ENCODE measurements at places on chromosomes 3 and 15.
A peak's percentile ranks its signal among the peaks of the same experiment; 100 is the strongest.

DNA sequence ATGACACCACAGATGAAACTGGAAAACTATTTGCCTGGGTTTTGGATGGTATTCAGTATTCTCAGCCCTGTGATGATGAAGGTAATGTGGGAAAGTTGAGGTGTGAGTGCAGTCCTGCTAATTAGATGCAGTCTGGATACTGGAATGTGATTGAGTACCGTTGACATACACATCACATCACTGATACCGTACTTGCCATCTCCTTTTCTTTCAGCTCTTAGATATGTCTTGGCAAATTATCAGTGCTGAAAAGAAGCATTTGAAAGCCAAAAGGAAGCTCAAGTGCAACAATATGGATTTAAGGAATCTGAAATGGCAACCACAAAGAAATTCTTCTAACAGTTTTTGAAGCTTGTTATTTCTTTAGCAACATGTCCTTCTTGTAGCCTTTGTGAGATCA, 381.4 kb upstream of the TGFBR2 start:
- no peak for DNase-seq

DNA sequence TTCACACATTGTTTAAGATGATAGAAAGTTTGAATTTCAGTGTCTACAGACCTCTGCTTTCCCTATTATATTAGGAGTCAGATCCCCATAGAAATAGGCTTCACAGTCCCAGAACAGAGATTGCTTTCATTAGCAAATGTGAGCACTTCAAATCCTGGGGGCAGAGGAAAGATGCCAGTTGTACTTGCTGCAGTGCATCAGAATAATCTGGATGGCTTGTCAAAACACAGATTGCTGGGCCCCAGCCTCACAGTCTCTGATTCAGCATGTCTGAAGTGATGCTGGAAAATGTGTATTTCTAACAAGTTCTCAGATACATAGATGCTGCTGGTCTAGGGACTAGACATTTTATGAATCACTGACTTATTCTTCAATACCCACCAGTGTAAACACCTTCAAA, 375.2 kb downstream of the FGF12 start:
- DNase-seq: no peak

DNA sequence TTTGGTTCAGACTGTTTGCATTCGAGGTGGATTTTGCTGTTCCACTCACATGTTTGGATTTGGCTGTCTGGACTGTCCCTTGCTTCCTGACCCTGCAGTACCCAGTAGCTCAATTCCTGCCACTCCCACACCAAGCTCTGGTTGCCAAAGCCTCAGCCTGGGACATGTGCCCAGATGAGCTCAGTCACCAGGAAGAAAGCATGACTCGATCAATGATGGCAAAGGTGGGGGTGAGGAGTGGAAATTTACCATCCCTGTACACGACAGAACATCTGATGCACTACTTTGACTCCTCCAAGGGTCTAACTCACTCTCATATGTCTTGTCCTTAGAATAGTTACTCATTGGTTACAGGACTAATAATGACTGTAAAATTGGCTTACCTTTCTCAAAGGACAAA, 45.2 kb downstream of the ZNF385D start:
- no peak for DNase-seq

- peak; percentile 65 for DNase-seq
Measured at GRCh38 chr15:70299931-70300869, 202.5 kb upstream of the TLE3 start.

DNA sequence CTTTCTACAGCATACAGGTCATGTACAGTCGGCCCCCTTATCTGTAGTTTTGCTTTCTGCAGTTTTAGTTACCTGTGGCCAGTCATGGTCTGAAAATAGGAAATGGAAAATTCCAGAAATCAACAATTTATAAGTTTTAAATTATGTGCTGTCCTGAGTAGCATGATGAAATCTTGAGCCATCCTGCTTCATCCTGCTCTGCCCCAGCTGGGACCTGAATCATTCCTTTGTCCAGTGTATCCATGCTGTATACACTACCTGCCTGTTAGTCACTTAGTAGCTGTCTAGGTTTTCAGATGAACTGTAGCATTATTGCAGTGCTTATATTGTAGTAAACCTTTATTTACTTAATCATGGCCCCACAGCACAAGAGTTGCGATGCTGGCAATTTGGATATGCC, 44.8 kb downstream of the AP4E1 start:
- no peak for DNase-seq

DNA sequence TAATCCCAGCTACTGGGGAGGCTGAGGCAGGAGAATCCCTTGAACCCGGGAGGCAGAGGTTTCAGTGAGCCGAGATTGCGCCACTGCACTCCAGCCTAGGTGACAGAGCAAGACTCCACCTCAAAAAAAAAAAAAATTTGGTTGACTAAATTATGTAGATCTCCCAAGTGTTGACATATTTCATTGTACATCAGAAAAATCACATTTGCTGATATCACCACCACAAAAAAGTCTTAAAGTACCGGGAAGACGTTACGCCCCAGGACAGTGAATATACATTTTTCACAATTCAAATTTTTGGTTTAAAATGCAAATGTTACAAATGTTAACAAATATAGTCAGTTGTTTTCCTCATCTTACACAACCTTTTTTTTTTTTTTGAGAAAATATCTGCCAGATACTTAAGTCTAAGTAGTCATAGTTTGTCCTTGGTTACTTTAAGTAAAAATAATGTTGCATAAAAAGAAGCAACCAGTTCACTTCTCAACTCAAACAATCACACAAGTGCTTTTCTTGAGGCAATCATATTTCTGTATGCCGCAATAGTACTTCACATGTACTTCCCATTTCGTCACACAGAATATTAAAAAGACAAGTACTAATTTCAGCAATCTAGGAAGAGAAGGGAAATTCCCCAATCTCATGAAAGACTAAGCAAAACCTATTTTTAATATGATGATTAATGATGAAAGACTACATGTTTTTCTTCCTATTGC, 41.0 kb upstream of the TCF12 start:
- no peak for DNase-seq

- DNase-seq: no peak
Measured at GRCh38 chr3:195697582-195698324, 23.0 kb upstream of the MUC20 start.

- no peak for DNase-seq
Measured at GRCh38 chr15:100373120-100373896, 31.5 kb upstream of the ADAMTS17 start.

DNA sequence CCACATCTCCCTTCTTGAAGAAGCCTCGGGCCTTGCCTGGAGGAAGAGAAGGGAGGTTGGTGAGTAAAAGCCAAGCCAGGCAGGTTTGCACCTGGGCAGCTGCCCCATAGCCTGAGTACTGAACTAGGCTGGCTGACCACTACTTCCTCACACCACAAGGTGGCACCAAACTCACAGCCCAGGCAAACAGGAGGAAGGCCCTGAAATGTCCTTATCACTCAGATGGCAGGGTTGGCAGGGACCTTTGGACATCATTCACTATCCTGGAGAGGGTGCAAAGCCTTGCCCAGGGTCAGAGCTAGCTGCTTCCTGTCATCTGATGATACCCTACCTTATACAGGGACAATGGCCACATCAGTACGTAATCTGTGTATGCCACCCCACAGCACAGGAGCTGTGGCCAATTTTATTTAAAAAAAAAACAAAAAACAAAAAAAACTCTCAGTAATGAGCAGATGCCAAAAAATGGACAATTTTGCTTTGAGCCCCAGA, 2.2 kb upstream of the GRAMD2A start:
- peak; percentile 53 for DNase-seq

DNA sequence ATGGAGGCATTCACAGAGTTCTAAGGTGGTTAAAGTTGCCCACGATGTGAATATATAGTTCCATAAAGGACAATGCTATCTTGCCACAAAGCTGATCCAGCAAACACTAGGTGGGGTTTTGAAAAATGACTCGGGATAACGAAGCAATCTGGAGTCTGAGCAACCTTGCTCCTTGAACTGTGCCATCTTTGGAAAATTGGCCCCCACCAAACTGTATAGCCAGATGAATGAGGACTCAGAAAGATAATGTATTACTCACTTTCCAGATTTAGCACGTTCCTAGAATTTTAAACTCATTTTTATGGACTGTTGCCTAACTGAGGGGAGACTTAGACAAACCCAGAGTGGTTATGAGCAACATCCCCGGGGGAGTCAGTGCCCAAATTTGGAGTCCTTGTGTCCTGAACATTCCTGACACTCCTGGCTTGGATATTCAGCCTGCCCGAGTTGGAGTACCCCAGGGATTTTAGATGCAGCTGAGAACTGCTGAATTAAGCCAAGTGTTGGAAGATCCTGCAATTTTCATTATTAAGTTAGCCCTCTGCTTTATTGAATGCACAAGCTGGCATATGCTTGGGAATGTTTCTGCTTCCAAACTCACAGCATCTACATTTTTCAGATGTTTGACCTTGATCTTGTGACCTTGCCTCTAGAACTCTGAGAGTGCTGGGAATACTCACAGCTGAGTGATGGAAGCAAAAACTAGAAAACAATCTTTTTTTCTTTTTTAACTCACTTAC, 8.8 kb upstream of the MAGI1 start:
- DNase-seq: no peak

DNA sequence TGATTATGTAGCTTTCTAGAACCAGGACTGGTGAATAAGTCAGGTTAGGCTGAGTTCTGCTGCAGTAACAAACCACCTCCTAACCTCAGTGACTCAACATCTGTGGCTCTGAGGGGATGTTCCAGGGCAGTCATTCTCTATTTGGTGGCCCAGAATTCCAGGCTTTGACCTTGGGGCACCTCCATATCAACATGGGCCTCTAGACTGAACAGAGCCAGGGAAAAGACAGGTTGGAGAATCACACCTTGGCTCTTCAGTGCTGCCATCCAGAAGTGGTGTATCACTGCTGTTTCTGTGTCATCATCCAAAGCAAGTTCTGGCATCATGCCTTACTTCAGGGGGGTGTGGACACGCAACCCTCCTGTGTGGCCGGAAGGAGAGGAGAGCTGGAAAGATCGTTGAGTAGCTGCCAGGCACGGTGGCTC, 15.3 kb downstream of the ZBTB47 start:
- no peak for DNase-seq

DNA sequence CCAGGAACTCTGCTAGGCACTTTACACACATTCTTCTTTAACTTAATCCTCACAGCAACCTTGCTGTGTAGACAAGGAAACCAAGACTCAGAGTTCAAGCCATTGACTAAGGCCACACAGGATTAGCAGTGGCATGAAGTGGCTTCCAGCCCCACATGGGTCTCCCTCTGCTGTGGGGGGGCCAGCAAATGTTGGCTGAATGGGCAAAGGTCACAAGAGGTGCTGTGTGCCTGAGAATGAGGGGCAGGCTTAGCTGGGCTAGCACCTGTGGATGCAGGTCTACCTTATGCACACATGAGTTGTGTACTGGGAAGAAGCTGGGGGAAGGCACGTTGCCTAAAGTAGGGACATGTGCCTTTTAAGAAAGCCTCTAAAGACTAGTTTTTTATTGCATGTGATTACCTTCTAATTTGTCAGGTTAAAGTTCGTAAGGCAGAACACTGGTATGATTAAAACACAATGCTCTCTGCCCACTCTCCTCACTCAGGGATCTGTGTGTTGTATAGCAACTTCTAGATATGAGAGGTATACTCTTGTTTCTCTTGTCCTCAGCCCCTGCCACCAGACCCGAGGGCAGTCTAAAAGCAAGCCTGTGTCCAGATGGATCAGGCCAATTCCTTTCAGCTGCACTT, 10.9 kb downstream of the BAHD1 start:
- DNase-seq: no peak

DNA sequence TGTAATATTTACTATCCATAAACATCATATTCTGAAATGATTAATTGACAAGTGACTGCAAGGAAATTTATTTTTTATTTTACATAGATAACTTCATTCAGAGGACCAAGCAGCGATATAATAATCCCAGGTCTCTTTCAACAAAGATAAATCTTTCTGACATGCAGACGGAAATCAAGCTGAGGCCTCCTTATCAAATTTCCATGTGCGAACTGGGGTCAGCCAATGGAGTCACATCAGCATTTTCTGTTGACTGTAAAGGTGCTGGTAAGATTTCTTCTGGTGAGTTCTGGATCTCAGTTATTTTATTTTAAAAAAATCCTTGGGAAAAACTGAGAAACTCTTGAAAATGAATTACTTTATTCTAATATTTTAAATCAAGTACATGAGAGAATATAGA, 23.3 kb downstream of the SEC22A start:
- no peak for DNase-seq

- DNase-seq: no peak
Measured at GRCh38 chr3:31762888-31763351, 218.1 kb downstream of the OSBPL10 start.

DNA sequence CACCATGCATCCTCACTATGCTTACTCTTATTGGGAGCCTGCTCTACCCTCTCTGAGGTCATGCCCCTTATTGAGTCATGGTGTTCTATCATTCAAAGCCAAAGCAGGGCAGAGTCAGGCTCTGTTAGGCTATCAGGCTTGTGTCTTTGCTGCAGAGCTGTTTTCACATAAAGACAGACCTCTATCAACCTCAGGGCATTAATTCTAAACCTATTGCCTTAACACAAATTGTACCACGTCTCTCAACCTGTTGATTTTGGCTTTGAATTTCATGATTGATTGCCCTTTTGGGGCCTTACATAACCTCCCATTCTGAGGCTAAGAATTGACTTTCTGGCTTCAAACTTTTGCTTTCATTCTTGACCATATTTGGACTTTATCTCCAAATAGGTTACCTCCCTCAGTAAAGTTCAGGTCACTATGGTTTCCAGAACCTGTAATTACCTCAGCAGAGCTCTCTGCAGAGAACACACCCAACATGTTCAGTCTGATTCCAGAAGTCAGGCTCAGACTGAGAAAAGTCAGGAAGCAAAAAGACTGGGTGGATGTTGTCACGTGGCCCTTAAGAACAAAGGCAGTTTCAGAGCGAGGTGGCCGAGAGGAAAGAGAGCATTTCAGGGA, 221.4 kb upstream of the NANOGP8 start:
- no peak for DNase-seq

DNA sequence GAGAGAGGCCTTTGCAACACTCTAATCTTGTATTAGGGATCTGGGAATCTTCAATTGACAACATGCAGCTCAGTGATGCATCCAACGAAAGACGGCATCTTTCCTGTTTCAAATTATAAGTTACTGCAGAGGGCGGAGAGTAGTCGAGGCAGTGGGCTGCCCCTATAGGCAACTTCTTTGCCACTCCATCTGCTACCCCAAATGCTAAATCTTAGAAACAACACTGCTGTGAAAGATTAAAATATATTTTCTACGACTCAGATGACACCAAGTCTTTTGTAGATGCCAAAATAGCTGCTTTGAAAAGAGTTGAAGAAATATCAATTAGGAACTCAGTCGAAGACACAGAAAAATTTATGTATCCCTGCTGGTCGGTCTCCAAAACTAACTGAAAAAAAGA, 161.0 kb upstream of the FEZF2 start:
- no peak for DNase-seq

DNA sequence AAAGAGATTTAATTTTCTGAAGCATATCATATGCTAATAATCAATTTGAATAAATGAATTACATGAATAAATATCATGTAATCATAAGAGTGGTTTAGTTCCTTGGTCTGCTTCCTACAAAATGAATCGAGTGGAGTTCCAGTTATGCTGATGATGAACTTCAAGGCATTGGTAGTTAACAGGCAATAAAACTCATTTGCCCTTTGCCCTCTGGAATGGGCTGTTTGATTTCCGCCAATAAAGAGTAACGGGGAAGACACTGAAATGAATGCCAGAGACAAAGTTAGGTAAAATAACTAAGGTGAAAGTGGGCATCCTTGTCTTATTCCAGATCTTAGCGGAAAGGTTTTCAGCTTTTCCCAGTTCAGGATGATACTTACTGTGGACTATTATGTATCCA, 90.1 kb downstream of the C3orf38 start:
- no peak for DNase-seq

- DNase-seq: no peak
Measured at GRCh38 chr3:71042759-71043158, 540.8 kb downstream of the FOXP1 start.

- DNase-seq: no peak
Measured at GRCh38 chr3:158102242-158103080, 3.8 kb downstream of the SHOX2 start.
